ENCODE measurements at places on chromosomes 11 and 22.

- DNase-seq, result peak; percentile 71
These were observed 57.6 kb downstream of the SYN3 start for GRCh38 chr22:33000342-33001280.

GRCh38 chr11:55172734-55173415 is 89.1 kb upstream of the TRIM48 start:
- no peak for DNase-seq

DNA sequence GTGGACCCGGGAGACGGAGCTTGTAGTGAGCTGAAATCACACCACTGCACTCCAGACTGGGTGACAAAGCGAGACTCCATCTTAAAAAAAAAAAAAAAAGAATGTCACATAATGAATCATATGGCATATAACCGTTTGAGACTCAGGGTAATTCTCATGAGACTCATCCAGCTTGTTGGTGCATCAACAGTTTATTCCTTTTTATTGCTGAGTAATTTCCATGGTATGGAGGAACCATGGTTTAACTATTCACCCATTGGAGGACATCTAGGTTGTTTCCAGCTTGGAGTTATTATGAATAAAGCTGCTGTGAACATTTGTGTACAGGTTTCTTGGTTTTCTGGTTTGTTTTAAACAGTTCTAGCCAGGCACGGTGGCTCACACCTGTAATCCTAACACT is 25.3 kb downstream of the PPARA start:
- no peak for DNase-seq

GRCh38 chr11:103609117-103610066 is 427.0 kb upstream of the DDI1 start:
- peak; percentile 50 for DNase-seq

DNA sequence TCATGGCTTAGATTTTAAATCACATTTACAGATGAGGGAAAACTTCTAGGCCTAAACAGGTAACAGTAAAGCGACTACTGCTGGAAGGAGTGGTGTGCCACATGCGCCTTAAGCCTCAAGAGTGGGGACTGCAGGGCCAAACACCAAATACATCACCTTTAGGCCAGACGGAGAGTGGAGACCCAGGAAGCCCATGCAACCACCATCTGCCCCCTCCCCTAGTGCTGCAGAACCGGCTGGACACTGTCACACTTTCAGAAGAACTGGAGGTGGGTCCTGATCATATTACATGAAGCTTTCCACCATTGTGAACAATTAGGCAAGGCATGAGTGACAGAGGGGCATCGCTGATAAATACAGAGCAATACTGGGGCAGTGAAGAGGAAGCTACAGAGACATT is 28.9 kb downstream of the SLC25A18 start:
- DNase-seq, result no peak

DNA sequence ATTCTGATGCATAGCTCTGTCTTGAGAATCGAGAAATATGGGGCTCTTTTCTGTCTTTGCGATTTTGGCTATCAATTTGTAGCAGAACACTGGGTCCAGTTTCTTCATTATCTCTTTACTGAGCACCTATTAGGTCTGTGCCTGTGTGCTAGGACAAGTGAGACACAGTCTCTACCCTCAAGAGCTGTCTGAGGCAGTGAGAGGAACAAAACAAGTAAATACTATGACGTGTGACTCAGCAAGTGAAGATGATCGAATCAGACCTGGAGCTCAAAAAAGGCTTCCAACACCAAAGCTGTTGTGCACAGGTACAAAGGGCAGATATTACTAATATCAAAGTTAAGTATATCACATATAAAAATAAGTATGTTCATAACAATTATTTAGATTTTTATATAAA is 52.4 kb downstream of the LGR4 start:
- no peak for DNase-seq

DNA sequence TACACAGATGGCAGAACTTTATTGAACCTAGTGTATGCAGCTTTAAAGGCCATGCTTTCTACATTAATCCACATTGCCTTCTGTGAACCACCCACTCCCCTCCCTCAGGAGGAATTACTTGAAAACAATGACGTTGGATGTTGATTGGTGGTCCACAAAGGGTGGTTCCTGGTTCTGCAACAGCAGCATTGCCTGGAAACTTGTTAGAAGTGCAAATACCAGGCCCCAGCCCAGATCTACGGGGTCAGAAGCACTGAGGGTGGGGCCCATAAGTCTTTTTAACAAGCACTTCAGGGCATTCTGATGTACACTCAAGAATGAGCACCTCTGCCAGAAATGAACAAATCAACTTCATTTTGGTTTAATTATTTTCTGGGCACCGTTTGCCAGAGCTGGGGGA is 91.0 kb downstream of the ISX start:
- no peak for DNase-seq

- DNase-seq, result peak; percentile 98
These were observed 9.4 kb upstream of the PIM3 start for GRCh38 chr22:49951000-49951677.

DNA sequence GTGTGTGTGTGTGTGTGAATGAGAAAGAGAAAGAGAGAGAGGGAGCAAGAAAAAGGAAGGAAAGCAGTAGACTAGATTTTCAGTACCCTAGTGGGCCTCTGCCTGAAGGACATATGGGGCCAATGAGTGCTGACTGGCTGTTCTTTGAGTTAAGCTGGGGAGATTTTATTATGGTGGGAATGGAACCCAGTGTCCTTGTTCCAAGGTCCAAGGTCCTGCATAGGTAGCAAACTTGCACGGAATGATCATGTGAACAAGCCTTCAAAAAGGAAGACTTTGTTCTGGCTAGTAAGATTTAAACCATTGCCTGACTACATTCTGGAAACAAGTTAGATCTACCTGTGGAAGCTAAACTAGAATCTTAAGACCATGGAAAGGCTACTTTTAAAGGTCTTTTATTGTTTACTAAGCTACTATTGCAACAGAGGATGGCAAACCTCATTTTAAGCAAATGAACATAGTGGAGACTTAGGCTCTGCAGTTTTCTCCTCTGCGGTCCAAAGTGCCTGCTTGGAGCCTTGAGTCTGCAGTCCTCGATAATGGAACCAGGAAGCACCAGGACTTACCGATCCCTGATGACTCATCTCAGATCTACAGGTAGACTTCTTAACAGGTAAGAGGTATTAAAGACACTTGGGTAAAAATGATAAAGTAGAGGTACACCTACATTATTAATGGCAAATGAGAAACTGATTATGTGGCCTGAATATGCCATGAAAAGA is 10.2 kb upstream of the GRAMD1B start:
- no peak for DNase-seq

DNA sequence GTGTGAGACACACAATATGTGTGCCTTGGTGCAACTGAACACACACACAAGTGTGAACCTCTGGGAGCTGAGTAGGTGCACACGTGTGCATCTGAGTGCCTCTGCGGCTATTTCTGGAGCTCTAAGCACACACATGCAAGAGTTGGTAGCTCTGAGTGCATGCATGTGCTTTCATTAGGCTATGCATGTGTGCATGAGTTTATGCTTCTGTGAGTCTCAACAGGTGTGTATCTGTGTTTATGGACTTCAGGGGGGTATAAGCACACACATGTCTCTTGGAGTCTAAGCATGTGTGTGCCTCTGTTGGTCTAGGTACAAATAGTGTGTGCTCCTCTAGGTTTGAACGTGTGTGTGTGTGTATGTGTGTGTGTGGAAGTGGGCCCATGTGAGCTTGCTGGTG is 25.8 kb downstream of the SLC22A12 start:
- no peak for DNase-seq

DNA sequence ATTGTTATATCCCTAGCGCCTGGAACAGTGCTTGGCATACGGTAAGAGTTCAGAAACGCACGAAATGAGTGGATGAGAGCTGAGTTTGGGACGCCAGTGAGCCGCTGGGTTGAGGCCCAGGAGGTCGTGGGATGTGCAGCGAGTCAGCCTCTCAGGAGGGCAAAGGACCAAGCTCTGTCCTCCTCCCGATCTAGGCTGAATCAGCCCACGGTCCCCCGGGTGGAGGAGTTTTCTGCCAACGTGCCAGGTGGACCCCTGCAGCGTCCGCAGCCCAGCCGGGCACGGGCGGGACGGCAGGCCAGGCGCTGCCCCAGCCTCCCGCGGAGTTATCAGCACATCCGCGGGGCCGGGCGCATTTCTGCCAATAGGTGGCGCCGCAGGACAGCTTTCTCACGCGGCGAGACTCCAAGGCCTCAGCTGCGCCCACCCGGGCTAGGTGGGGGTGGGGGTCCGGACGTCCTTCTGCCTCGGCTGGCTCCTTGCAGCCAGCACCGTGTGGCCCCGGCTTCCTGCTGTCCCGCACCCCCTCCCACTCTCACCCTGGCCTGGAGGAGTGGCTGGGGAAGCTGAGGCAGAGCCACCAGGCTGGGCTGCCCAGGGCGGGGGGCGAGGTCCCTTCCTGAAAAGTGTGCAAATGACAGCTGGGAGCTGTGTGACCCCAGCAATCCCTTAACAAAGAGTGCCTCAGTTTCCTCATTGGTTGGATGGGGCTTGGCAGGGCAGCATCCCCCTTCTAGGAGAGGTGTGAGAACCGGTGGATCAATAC is 2.2 kb upstream of the RPS19BP1 start:
- DNase-seq, result peak; percentile 87

GRCh38 chr11:64122411-64123410 is 43.2 kb downstream of the MACROD1 start:
- DNase-seq, result no peak

- DNase-seq, result peak; percentile 47
These were observed 21.3 kb downstream of the LAYN start for GRCh38 chr11:111561791-111562325.

GRCh38 chr11:67261946-67262681 is 4.2 kb upstream of the GRK2 start:
- DNase-seq, result no peak

GRCh38 chr11:33694346-33695050 is 6.1 kb downstream of the C11orf91 start:
- DNase-seq, result peak; percentile 40

- no peak for DNase-seq
These were observed 85.5 kb downstream of the PDE2A start for GRCh38 chr11:72588421-72589410.

DNA sequence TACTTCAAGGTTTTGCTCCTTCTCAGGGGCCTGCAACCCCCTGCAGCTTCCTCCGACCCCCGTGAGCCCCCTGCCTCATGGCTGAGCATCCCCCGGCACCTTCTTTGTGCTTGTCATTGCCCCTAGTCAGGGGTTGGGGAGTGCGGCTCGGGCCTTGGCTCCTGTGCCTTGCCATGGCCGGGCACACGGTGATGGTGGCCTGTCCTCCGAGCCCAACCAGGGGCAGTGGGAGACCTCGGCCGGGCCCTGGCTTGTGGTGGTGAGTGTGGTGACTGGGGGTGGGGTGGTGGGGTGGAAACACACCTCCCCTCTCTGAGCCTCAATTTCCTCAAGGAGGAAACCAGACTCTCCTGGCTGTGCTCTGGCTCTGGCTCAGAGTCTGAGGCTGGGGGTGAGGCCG is 1.5 kb upstream of the MRGPRG start:
- DNase-seq, result no peak

GRCh38 chr22:35514366-35514765 is 26.3 kb upstream of the RASD2 start:
- DNase-seq, result no peak

DNA sequence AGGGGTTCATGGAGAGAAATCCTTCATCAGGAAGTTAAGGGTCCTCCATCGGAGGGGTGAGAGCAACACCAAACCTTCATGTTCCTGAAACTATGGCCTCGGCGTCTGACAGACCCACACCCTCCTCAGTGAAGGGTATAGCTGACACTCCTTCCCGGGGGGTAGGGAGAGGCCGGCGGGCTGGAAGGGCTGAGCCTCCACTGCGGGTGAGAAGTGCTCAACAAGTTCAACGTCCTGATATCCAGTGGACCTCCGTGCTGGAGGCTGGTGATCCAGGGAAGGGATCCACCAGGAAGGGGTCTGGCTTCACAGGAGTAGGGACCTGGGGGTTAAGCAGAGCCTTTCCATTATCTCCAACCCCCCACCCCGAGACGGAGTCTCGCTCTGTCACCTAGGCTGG is 12.3 kb downstream of the CARS1 start:
- DNase-seq, result no peak

GRCh38 chr22:33030923-33031525 is 27.2 kb downstream of the SYN3 start:
- DNase-seq, result no peak

GRCh38 chr22:49310354-49310753 is 517.3 kb downstream of the BRD1 start:
- no peak for DNase-seq

DNA sequence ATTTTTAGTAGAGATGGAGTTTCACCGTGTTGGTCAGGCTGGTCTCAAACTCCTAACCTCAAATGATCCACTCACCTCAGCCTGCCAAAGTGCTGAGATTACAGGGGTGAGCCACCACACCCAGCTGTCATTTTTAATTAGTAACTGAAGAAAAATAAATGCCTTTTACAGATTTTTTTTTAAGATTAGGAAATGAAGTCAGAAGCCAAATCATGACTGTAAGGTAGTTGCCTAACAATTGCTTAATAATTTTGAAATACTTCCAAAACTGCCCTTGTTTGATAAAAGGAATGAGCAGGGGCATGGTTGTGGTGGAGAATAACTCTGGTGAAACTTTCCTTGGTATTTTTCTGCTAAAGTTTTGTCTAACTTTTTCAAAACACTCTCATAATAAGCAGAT is 98.9 kb upstream of the SLC5A12 start:
- DNase-seq, result no peak

GRCh38 chr11:123313262-123313661 is 116.8 kb upstream of the GRAMD1B start:
- DNase-seq, result no peak

GRCh38 chr11:95521133-95521542 is 268.4 kb downstream of the FAM76B start:
- DNase-seq, result no peak

DNA sequence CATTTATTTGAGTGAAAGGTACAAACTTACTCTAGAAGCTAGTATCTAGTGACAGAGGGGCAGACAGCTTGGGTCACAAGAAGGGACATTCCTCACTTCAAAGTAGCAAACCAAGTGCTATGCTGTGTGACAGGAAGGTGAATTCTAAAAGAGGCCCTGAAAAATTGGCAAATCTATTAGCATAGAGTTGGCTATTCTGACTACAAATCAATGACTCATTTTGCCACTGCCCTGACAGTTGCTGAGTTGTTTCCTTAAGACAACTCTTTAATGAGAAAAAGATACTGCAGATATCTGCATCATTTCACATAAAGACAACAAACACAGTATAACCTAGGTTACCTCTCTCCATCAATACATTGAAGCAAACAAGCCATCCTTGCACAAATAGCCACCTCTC is 524.0 kb upstream of the LRRC4C start:
- DNase-seq, result no peak

- DNase-seq, result no peak
These were observed 168.8 kb downstream of the BRD1 start for GRCh38 chr22:49658902-49659280.

DNA sequence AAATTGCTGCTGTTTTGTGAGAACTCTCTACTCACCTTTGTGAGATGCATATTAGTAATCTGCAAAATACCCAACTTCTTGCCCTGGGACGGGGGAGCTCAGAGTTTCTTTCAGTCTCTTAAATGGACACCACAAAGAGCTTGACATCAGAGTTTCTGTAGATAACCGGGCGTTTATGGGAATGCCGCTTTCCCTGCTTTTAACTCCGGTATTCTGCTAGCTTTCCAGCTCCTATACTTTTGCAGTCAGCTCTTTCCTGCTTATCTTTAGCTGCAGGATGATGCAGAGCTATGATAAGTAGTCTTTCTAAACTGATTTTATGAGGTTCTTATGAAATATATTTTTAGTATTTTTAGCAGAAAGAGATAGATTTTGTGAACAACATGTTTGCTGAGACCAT is 154.6 kb upstream of the SORL1-AS1 start:
- no peak for DNase-seq
